ENCODE measurements at places on chromosomes 16 and 17. TPM values are rescaled to one million over a fixed set of nuclear protein-coding genes. Genes with fewer than 3 reads are reported as not detected.
A peak's percentile ranks its signal among the peaks of the same experiment; 100 is the strongest.

DNA sequence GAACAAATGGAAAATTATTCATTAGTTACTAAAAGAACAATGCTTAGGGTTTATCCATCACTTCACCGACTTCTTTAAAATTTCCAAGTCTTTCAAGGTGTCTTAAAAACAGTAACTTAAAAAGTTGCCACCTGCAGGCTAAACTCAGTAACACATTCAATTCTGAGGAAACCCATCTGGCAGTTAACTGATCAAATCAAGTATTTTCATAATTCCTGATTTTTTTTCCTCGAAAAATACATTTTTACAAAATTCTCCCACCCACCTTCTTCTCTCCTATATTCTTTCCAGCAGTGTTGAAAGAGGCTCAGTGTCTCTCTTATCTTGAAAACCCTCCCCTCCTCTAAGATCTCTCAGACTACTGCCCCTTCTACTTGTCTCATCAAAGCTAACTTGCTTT, 29.9 kb downstream of the PARN start:
- no peak for ATAC-seq

DNA sequence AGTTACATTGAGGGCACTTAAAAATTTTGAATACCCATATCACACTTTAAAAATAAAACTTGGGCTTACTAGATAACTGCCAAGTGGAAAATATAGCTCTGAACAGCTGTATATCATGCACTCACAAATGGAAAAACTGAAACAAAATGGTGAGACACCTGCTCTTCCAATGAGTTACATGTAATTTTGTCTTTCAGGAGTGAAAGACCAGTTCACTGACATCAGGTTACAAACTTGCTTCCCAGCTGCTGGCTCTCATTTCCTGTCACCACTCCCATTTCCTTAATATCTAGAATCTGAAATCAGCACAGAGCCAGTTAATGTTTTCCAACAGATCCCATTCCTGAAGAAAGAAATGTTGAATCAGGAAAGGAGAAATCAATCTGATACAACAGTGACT, 10.8 kb downstream of the CSNK2A2 start:
- no peak for ATAC-seq

GRCh38 chr17:1871756-1872155, 42.0 kb downstream of the RPA1 start:
- ATAC-seq = no peak

- ATAC-seq = no peak
Observed at GRCh38 chr16:1534021-1535020, 855 bp downstream of the TMEM204 start.

GRCh38 chr17:31112001-31112661, 17.4 kb downstream of the NF1 start:
- ATAC-seq = no peak

- ATAC-seq = no peak
Observed at GRCh38 chr16:85225721-85226120, 113.4 kb upstream of the CIBAR2 start.

DNA sequence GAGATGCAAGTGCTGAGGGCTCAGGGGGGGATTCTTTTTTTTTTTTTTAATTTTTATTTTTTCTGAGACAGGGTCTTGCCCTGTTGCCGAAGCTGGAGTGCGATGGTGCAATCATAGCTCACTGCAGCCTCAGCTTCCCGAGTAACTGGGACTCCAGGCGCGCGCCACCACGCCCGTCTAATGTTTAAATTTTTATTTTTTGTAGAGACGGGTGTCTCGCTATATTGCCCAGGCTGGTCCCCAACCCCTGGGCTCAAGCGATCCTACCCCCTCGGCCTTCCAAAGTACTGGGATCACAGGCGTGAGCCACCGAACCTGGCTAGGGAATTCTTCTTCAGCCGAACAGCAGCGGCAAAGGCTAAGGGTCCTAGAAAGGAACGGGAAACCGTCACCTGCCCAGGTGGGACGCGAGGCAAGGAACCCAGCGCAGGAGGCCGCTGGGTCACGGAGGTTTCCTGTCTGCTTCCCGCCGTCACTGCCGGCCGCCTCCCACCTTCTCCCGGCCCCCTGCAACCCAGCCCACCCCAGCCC, 13.3 kb upstream of the OR1F1 start:
- ATAC-seq = no peak

GRCh38 chr16:67173808-67174705, 3.7 kb downstream of the NOL3 start:
- peak; percentile 50 for ATAC-seq

GRCh38 chr17:13702266-13702665, 100.5 kb upstream of the HS3ST3A1 start:
- no peak for ATAC-seq

KRT20 gene
- not detected for total RNA-seq

COX6A2 gene
- not detected for total RNA-seq

IRX3 gene
- total RNA-seq = 5.0 TPM

PRSS8 gene
- 0.55 TPM for total RNA-seq

SMTNL2 gene
- 0.69 TPM for total RNA-seq

Measured in motor neuron (in vitro differentiated cells).